ENCODE measurements at places on chromosomes 7 and 10.

DNA sequence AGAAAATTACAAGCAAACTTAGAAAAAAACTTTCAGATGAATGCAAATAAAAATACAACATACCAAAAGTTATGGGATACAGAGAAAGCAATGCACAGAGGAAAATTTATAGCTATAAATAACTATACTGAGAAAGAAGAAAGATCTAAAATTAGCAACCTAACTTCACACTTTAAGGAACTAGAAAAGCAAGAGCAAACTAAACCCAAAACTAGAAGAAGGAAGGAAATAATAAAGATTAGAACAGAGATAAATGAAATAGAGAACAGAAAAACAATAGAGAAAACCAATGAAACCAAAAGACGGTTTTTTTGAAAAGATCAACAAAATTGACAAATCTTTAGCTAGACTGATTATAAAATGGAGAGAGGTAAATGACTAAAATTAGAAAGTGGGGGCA lies 9.6 kb upstream of the STRA8 start:
- DNase-seq: no peak

DNA sequence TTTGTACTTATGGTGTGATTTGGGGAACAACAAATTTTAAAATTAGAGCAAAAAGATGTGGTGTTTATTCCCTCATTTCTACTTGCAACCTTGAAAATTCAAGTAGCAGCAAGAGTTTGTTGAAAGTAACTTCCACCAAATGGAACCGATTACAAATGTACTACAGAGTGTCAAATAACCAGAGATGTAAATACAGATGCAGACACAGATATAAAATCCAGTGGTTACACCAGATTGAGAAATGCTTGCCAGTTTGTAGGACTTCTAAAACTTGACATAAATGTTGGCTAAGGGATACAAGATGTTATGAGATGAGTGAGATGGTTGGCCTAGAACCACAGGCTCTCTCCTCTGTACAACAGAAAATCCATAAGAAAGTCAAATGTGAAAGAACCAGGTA lies 162.1 kb downstream of the DIP2C start:
- DNase-seq: no peak

- DNase-seq: no peak
Observed at GRCh38 chr7:31052841-31053601, 913 bp downstream of the ADCYAP1R1 start.

- DNase-seq: no peak
Observed at GRCh38 chr7:2112261-2113198, 120.2 kb downstream of the MAD1L1 start.

GRCh38 chr10:55551603-55552002 lies 750.6 kb upstream of the PCDH15 start:
- no peak for DNase-seq

- no peak for DNase-seq
Observed at GRCh38 chr10:86049442-86049841, 317.2 kb downstream of the GRID1 start.

DNA sequence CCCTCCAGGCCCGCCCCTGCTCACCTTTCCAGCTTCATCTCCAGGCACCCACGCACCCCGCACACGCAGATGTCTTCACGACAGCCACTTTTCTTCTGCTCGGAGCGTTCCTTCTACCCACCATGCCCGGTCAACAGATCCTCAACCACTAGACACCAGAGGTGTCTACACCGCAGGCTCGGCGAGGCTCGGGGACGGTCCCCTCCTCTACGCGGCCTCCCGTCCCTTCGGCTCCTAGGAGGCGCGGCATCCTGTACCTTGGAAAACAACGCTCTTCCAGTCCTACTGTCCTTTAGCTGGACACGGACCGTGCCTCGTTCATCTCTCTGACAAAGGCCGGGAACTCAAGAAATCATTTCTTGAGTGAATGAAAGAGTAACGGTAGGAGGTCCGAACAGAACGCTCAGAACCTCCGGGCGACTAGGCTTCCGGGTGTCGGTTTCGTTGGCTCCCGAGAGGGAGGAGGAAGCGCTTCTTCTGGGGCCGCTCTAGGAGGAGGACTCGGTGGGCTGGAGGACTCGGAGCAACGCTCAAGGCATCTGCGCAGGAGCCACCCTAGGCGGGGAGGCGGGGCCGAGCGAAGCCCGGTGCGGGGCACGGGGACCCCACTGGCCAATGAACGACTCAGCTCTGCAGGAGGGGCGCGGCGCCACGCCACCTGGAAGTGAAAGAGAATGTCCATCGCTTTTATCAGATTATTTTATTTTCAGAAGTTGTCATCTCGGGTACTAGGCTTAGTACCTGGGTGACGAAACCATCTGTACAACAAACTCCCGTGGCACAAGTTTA lies 7.2 kb upstream of the FIS1 start:
- DNase-seq: peak; percentile 97

DNA sequence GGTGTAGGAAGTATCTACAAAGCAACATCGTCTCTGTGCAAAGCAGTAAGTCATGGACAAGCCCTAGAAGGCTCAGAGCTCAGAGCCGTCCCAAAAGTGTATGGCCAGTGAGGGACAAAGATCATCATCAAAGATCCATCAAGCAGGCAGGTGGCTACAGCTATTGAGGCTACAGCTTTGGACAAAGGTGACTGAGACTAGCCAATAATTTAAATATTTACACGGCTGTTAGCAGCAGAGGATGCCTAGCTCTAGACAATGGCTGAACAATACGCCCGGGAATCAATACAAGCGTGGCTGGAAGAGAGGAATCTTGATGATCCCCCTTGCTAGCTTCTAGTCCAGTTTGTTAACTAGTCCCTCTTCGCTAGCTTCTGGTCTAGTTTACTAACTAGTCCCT lies 17.9 kb downstream of the NMT2 start:
- DNase-seq: no peak

GRCh38 chr10:97891497-97892167 lies 42.0 kb downstream of the GOLGA7B start:
- DNase-seq: no peak

- DNase-seq: no peak
Observed at GRCh38 chr7:157545681-157546060, 208.9 kb downstream of the DNAJB6 start.

DNA sequence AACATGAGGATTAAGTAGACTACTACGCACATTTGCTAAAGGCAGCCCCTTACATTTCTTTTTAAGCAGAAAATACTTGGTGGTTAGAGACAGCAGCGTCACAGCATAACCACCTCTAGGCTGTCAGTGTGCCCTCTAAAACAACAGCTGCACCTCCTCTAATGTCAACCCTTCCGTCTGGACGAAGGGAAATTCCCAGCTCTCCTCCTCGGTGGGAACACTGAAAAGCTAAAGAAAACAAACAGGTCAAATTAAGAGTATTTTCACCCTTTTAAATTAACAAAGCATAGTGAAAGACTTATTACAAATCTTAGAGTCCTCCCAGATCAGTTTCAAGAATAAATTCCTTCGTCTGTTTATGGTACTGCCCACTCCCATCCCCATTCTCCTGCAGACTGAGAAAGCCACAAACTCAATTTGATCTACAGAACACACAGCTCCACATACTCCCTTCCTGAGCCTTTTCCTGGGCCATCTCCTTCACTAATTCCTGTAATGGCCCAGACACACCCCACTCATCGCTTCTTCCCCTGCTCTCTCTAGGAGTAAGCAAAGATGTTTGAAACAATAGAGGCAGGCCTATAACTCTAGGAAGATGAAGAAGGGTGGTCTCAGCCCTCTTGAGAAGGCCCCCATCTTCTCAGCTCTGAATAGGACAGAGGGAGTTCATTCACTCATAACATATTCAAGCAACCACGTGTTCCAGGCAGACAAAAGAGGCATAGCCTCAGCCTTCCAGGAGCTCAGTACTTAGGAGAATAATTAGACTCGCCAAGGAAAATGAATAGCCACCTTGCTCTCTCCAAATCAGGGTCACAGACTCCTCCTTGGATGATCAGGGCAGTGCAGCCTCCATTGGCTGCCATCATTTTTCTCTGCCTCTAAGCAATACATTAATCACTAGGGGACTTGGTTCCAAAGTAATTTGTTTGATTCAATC lies 47.5 kb upstream of the HNRNPH3 start:
- no peak for DNase-seq

DNA sequence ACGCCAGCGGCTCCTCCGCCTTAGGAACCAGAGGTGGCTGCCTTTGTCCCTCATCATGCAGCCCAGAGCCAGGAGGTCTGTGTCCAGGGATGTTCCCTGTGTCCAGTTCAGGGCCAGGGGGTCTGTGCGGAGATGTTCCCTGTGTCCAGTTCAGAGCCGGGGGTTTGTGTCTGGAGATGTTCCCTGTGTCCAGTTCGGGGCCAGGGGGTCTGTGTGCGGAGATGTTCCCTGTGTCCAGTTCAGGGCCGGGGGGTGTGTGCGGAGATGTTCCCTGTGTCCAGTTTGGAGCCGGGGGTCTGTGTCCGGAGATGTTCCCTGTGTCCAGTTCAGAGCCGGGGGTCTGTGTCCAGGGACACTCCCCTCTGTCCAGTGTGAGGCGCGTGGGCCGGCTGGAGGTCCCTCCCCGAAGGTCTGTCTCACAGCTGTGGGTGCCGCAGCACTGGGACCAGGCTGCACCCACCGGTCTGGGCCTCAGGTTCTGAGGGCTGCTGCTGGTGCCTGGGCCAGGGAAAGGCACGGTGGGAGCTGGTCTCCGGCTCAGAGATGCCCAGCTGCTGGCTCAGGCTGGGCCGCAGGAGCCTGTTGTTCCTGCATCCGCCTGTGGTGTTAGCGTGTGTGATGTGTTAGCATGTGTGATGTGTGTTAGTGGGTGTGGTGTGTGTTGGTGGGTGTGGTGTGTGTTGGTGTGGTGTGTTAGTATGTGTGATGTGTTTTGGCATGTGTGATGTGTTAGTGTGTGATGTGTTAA lies 67.9 kb upstream of the CFAP46 start:
- no peak for DNase-seq

DNA sequence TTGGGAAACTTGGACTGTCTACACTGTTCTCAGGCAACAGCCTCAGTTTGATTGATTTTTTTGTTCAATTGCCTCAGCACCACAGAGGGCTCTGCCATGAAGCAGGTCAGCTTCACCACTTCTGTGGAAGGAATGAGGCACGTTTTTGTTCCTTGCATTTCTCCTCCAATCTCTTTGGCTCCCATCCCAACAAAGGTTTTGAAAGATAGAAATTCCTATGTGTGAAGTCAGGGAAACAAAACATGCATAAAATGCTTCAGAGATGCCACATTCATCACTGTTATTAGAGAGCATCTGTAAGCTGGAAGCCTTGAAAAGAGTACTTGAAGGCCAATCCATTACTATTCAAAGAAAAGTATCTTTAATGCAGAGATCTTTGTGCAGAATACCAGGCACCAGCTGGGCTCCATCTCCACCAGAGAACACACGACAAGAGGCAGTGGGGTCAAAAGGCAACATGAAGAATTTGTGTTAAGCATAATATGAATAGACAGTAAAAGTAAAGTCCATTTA lies 249.1 kb upstream of the LYZL1 start:
- no peak for DNase-seq

DNA sequence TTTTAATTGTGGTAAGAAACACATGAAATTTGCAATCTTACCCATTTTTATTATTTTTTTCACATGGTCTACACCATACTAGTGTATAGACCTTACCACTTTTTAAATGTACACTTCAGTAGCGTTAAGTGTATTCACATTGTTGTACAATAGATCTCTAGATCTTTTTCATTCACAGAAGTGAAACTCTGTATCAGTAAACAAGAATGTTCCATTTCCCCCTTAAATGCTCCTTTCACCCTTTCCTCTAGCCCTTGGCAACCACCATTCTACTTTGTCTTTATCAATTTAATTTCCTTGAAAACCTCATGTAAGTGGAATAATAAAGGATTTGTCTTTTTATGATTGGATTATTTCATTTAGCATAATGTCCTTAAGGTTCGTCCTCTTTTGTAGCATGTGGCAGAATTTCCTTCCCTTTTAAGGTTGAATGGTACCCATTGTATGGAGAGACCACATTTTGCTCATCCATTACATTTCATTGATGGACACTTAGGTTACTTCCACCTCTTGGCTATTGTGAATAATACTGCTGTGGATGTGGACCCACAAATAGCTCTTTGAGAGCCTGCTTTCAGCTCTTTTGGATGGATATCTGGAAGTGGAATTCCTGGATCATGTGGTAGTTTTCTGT lies 45.7 kb downstream of the SNX10 start:
- DNase-seq: no peak

DNA sequence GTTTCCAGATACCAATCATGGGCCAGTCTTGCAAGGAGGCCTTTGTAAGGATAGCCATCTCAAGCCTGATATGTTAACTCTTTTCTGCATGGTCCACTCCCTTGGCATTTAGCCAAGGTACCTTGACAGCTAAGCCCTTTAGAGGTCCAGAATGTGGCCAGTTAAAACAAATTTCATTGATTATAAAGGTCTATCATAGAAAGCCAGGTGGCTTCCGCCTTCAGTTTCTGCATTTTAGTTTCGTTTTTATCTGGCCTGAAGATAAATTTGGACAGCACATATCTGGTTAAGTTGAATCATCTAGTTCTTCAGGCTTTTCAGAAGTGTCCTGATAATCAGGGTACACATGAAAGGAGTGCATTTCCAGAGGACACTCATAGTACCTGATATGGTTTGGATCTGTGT lies 30.7 kb downstream of the ANKIB1 start:
- no peak for DNase-seq

GRCh38 chr7:157046681-157047080 lies 36.2 kb upstream of the MNX1 start:
- DNase-seq: no peak

DNA sequence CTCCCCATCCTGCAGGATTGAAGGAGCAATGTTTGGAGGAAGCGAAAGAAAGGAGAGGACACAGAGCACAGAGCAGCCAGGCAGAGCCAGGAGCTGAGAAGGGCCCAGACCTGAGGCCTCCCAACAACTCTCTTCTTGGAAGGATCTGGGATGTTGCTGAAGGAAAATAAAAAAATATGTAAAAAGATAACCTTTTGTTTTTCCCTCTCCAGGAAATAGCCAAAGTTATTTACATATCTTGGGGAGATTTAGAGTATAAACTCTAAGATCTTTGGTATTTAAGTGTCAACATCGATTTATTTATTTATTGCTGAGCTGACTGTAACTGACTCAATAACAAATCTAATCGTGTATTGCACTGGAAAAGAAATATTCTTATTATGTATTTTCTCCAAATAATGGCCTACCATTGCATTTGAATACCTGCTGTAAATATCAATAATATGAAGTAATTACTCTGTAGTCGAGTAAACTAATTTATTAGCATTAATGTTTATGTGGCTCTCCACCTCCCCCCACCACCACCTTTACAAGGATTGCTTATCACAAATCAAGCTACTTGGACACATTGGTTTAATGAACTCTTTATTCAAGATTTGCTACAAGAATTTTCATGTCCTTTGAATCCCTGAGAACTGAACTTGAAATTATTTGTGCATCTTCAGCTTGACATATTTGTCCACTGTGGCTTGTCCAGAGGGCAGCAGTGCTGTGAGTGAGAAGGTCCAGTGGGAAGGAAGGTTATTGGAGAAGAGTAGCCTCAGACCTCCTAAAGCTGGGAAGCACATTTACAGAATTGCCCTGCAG lies 1.8 kb upstream of the HOXA11 start:
- DNase-seq: no peak
